ENCODE measurements at places on chromosomes 1 and 21.

DNA sequence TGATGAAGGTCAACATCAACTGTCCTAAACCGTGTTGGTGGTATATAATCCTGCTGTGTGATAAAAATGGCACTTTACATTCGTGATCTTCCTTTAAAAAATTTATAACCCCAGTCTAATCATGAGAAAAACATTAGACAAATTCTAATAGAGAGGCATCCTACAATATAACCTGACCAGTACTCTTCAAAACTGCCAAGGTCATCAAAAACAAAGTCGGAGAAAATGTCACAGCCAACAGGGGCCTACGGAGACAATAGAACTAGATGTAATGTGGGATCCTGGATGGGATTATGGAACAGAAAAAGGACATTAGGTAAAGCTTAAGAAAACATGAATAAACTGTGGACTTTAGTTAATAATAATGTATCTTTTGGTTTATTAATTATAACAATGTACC is 25.0 kb downstream of the CDKN2C start:
- DNase-seq: no peak

GRCh38 chr21:36479415-36480402 is at the start of gene CLDN14:
CLDN14 (minus strand) TSS chr21:36480122; CDS start chr21:36461695, 18,427 bp downstream.
- peak; percentile 43 for DNase-seq

DNA sequence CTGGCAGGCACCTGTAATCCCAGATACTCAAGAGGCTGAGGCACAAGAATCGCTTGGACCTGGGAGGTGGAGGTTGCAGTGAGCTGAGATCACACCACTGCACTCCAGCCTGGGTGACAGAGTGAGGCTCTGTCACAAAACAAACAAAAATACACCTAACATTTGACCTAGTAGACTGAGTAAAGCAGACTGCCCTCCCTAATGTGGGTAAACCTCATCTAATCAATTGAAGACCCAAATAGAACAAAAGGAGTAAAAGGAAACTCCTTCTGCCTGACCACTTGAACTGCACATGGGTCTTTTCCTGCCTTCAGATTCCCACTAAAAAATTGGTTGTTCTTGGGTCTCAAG is 19.0 kb upstream of the RBM15 start:
- DNase-seq: no peak

GRCh38 chr1:162893612-162893908 is 32.6 kb upstream of the CCDC190 start:
- no peak for DNase-seq

- no peak for DNase-seq
Measured at GRCh38 chr1:192003295-192004077, 154.8 kb upstream of the RGS18 start.

DNA sequence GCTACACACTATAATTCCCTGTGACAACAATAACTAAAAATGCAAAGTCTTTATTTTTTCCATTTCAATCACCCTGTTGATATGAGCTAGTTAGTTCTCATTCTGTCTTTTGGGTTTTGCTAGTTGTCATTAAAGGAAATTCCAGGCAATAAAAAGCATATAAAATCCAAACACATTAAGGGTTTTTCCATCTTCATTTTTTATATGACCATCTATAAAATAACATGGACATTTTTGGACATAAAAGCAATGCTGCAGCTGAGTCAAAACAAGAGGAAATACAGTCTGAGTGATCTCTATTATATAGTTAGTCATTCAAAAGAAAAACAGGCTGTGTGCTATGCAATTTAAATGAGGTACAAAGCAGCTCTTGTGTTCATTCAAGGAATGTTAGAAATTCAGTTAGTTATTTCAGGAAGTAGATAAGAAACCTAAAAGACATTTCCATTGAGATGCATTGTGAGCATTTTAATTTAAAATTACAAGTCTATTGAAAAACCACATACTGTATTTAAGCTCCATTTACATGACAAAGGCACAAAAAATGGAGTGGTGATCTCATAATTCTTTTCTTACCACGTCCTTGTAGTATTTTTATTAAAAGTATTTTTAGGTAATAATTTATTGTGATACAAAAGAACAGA is 67.3 kb upstream of the BCL10 start:
- peak; percentile 29 for DNase-seq

Data from AG20443 (cell line).